Activated naive CD4-positive, alpha-beta T cell treated with Interleukin-2 at 50 U/mL for 16 hours (primary cell): ENCODE measurements at places on chromosomes 12 and 14.

GRCh38 chr14:102893452-102893851, 29.0 kb upstream of the AMN start:
- DNase-seq = no peak

GRCh38 chr14:52032204-52032801, 36.6 kb downstream of the NID2 start:
- no peak for DNase-seq

DNA sequence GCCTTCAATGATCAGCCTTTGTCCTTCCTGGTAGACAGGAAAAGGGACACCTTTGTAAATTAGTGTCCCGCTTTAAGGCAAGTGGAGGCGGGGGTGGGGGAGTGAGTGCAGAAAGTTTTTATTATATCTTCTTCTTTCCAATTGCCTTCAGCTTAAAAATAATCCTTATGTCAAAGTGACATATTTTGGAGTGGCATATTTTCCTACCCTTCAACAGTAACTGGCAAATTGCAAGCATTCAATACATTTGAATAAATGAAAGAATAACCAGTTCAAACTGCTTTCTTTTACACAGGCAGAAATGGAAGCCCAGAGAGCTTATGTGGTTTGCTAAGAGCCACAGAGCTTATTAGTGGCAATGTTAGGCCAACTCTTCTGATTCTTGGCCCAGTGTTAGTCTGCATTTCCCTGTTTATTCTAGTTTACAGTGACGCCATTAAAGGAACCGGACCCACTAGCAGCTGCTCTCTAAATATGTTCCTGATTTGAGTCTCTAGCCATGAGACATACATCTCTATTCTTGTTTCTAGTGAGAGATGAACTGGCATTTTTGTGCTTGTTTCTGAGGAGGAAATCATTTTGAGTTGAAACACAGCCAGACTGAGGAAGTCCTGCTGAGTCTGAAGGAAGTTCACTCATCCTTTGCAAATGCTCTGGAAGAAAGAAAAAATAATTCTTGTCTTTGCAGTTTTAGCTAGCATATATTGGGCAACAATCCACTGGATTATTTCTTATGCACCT, 468.7 kb downstream of the NOVA1 start:
- DNase-seq = no peak

- DNase-seq = no peak
Measured at GRCh38 chr12:93085383-93086287, 156.5 kb upstream of the EEA1 start.

- DNase-seq = no peak
Measured at GRCh38 chr12:79016181-79016580, 151.6 kb downstream of the SYT1 start.

DNA sequence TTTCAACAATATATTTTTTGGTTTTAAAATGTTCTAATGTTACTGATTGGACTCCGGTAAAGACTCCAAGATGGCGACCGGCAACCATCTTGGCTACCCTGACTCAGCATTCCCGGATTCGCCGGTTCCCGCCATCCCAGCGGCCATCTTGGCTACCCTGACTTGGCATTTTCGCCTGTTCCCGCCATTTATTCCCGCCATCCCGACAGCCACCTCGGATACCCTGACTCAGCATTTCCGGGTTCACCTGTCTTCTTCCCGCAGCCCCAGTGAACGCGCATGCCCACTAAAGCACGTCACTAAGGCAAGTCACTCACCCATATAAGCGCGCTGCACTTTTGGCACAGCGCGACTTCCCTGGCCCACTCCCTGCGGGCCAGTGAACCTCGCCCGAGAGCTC, 9.0 kb upstream of the LRFN5 start:
- no peak for DNase-seq

- no peak for DNase-seq
Measured at GRCh38 chr14:33936391-33936790, 14.5 kb downstream of the EGLN3 start.

DNA sequence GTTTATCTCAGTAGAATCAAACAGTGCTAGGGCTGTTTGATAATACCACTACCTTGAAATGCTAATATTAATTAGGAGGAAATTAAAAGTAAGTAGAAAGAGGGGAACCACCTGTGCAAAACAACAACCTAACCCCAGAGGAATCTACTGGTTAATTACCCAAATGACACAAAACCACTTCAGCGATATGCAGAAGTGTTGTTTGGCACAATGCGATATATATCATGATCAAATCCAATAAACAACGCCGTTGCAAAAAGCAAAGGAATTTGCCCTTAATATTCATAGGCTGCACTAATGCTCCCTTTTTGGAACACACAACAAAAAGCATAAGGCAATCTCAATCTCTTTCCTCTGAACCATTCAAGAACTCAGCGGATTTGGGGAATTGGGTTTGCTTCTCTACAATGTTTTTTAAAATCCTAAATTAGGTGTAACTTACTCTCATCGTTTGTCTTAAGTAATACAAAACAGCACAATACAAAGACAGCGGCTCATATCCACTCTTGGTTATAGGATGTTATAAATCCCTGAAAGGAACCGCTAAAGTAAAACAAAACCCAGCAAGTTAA, 1.5 kb downstream of the MAP4K5 start:
- no peak for DNase-seq

- DNase-seq = no peak
Measured at GRCh38 chr12:122866950-122867607, 28.8 kb downstream of the VPS37B start.

GRCh38 chr12:111822886-111823285, 19.1 kb upstream of the MAPKAPK5 start:
- no peak for DNase-seq

DNA sequence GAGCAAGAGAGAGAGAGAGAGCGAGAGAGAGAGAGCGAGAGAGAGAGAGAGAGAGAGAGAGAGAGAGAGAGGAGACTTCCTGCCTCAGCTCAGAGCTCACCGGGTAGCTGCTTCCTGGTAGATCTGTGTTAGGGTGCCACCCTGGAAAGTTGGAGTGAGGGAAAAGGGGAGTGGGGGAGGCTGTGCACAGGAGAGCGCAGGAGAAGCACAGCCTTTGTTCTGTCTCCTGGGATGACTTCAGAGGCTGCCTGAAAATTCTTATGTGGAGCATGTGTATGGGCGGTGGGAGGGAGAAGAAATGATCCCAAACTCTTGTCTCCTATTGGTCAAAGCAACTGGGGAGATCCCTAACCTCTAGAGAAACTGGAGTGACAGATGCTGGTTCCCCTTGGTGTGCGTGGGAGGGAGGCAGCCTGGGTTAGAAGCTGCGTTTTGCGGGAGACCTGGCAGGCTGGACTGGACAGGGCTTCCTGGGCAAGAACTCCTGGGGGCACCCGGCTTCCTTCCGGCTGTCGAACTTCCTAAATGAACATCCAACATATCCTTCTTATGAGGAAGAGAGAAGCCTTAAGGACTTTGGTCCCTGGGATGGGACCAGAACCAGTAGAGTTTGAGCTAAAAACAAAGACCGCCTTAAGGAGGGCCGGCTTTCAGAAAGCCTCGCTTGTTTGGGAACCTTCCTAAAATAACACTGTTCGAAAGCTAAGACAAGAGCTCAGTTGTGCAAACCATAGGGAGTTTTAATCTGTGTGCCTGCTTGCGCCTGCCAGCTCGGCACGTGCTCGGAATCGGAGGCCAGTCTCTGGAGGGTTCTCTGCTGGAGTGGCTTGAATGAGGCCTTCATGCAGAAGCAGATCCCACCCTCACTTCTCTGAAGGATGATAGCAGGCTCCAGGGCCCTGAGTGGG, 30.4 kb upstream of the BEGAIN start:
- no peak for DNase-seq

- no peak for DNase-seq
Measured at GRCh38 chr12:132886529-132887477, 602 bp downstream of the CHFR start.

GRCh38 chr12:97288531-97288930, 174.1 kb upstream of the RMST start:
- no peak for DNase-seq

DNA sequence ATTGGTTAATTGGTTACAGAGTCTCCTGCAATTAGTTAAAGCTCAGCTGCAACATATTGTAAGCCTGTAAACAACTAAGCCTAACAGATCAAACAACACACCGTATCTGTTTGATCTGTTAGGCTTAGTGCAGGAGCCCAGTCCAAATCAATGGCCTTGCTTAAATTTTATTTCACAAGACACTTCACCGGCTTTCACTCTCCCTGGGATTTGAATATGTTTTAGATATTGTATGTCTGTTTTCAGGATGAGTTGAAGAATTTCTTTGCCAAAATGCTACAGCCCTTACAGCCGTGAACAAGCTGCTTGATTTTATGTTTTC, 5.5 kb upstream of the RNASE1 start:
- DNase-seq = no peak

- no peak for DNase-seq
Measured at GRCh38 chr14:32693114-32693513, 245.6 kb upstream of the NPAS3 start.

- no peak for DNase-seq
Measured at GRCh38 chr12:894226-894625, 55.3 kb downstream of the RAD52 start.

GRCh38 chr14:91123201-91123600, 9.3 kb downstream of the DGLUCY start:
- DNase-seq = no peak

DNA sequence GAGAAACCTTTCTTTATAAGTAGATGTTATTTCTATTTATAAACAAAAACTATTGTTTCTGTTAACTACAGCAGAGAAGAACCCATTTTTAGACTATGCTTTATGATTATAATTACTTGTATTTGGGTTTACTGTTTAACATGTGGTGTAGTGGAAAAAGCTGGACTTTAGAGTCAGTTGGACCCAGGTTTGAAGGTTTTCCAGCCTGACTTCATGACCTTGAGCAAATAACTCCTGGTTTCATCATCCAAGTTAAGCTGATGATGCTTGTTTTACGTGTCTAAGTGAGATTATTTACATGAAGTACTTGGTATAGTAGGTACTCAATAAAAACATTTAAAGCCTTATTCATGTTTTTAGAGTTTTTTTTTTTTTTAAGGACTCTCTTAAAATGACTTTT, 221.8 kb upstream of the ARHGAP5 start:
- no peak for DNase-seq

DNA sequence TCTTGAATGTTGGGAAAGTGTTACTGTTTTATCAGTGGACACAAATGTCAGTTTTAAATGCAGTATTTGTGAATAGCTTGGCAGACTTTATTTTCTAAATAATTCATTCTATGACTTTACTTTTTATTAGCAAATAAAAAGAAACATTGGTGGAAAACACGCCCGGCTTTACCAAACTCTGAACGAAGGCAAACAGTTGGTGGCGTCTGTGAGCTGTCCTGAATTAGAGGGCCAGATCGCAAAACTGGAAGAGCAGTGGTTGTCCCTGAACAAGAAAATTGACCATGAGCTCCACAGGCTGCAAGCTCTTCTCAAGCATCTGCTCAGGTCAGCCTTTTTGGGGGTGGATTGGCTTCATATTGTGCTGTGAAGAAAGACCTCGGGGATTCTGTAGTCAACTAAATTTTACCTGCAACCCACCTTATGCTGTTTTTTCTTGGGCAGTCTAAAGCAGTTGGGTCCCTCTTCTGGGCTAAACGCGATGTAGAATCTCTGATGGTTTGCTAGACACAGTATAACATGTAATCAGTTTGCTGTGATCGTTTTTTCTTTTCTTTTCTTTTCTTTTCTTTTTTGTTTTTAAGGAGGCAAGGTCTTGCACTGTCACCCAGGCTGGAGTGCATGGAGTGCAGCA, 156.4 kb downstream of the ESR2 start:
- DNase-seq = no peak

- DNase-seq = no peak
Measured at GRCh38 chr14:70266157-70266556, 77.4 kb upstream of the SLC8A3 start.

- DNase-seq = no peak
Measured at GRCh38 chr12:18421867-18422266, 160.5 kb downstream of the PIK3C2G start.

- no peak for DNase-seq
Measured at GRCh38 chr14:106802413-106803364, 1276.3 kb downstream of the TMEM121 start.

GRCh38 chr12:68178774-68179439, 19.4 kb upstream of the IFNG start:
- no peak for DNase-seq

GRCh38 chr14:35949920-35950513, 123.9 kb downstream of the BRMS1L start:
- no peak for DNase-seq
